GDM1 (cell line): ENCODE measurements at places on chromosomes 13 and 19.

GRCh38 chr13:45341799-45342500 is 967 bp upstream of the TPT1 start:
- no peak for DNase-seq

- no peak for DNase-seq
Observed at GRCh38 chr19:11479898-11480714, 740 bp downstream of the ELAVL3 start.

DNA sequence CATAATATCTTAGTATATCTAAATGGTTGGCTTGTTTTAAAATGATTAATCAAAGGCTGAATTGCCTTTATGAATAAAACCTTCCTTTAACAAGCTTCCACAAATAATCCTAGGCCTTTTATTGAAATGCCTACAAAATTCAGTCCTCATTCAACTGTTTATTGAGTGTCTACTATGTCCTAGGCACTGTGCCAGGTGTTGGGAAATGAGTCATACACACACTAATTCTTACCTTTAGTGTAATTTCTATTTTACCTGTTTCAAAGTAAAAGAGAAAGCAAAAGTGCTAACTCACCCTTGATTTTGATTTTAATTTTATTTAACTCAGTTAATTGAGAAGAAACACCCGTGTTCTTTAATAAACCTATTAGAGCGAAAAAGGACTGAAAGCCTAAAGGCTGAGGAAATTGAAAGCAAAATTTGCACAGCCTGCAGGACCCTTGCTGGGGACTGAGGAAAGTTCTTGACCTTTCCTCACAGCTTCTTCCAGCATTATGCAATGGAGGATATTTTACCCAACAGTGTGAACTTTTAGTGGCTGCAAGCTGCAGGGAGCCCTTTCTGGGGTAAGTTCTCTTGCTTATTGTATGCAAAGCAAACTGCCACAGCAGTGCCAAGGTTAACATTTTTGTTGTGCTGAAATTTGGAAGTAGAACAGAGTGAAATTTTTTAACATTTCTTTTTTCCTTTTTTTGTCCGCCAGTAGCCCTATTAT is 83.1 kb downstream of the B3GLCT start:
- no peak for DNase-seq

- DNase-seq: no peak
Observed at GRCh38 chr13:102049853-102050252, 352.0 kb downstream of the FGF14 start.

- DNase-seq: no peak
Observed at GRCh38 chr19:15268192-15268927, 36.1 kb upstream of the EPHX3 start.

GRCh38 chr13:25286308-25286968 is 850 bp downstream of the MTMR6 start:
- DNase-seq: no peak

DNA sequence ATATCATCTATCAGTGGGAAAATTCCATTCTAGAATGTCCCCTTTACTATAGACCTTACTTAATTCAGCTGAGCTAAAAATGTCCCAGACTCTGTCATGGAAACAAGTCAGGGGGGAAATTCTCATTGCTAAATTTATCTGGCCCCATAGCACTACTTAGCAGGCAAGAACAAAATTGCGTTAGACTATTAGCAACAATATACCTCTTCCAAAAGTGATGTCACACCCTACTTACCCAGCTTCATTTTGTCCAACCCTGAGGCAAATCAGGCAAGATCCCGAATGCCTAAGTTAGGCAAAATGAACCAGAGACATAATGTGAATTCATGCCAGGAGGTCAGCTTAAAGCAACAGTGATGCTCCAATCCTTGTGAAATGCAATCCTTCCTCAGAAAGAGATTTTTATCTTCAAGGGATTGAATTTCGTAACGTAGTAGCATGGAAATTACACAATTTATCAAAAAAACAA is 93.7 kb downstream of the FRY start:
- DNase-seq: no peak
